HAP-1 (cell line): ENCODE measurements at places on chromosomes 7 and 10.

GRCh38 chr10:112215342-112215774, 31.8 kb upstream of the GPAM start:
- no peak for DNase-seq

DNA sequence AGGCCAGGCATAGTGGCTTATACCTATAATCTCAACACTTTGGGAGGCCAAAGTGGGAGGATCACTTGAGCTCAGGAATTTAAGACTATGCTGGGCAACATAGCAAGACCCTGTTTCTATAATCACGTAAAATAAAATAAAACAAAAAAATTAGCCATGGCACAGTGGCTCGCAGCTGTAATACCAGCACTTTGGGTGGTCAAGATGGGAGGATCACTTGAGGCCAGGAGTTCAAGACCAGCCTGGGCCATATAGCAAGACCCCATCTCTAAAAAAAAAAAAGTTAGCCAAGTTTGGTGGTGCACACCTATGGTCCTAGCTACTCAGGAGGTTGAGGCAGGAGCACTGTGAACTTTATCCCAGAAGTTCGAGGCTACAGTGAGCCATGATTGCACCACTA, 30.9 kb downstream of the DNA2 start:
- no peak for DNase-seq

DNA sequence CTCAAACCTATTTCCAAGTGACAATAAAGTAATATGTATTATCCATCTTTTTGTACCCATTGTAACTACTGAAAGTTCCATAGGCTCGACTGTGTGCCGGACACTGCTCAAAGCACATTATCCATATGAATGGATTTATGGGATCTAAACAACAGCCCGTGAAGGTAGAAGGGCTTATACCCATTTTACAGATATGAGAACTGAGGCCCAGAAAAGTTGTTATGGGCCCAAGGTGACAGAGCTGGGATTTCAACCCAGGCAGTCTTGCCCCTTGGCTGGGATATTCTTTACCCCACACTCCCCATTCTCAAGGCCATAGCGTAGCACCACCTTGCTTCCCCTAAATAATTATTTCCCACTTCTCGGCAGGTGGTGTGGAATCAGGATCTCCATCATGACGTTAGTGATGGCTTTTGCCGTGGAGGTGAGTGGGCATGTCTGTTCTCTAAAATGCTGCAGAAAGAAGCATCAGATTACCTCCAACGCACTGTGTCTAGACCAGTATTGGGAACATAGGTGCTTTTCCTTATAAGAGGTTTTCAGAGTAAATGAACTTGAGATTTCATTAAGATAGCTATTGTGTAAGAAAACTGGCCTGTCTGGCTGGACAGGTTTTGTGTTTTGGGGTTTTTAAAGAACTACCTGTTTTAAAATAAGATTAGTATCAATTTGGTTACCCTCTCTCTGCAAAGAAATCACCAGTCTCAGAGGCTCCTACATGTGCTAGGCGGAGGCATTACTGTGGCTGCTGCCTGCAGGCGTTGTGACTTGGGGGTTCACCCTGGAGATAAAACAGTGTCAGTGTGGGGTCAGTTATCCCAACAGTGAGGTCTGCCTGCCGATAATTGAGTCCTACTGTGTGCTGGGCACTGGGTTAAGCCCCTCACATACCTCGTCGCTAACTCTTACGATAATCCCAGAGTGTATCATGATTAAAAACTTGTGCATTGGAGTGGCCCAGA, 85.1 kb upstream of the SDK1 start:
- no peak for DNase-seq

DNA sequence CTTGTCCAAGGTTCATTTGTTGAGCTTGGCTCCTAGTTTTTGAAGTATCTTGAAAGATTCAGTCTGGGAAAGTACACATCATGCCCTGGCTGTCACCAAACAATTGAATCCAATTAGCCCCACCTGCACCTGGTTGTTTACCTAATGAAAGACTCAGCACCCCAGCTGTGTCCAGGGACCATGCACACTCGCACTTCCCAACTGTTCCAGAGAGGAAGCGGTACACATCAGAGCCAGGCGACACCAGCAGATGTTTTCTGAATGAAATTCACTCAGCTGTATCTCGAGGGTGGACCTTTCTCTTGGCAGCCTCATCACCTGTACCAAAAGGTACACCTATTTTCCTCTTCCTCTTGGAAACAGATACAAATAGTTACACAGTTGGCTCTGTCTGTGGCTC, 216.4 kb upstream of the LRGUK start:
- DNase-seq = no peak

DNA sequence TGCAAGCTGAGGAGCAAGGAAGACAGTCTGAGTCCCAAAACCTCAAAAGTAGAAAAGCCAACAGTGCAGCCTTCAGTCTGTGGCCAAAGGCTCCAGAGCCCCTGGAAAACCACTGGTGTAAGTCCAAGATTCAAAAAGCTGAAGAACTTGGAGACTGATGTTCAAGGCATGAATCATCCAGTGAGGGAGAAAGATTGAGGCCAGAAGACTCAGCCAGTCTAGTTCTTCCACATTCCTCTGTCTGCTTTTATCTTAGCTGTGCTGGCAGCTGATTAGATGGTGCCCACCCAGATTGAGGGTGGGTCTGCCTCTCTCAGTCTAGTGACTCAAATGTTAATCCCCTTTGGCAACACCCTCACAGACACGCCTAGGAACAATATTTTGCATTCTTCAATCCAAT, 20.1 kb upstream of the MDFIC start:
- no peak for DNase-seq

- no peak for DNase-seq
These were observed 52.4 kb upstream of the PRKAR1B start for GRCh38 chr7:779480-779879.

DNA sequence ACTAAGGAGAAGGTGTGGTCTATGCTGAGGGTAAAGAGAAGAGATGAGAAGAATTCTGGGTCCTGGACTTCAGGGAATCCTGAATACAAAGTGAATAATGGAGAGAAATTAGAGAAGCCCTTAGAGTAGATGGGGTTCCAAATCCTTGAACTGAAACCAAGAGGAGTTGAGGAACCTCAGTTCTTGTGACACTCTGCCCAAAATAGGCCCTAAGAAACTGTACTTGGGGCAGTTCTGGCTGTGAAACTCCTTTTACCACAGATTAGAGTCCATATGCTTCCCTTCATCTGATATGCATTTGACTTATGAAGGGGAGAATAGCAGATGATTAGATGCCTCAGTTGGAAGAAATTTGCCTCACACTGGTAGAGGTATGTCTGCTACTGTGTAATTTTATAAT, 19.0 kb downstream of the TES start:
- no peak for DNase-seq

DNA sequence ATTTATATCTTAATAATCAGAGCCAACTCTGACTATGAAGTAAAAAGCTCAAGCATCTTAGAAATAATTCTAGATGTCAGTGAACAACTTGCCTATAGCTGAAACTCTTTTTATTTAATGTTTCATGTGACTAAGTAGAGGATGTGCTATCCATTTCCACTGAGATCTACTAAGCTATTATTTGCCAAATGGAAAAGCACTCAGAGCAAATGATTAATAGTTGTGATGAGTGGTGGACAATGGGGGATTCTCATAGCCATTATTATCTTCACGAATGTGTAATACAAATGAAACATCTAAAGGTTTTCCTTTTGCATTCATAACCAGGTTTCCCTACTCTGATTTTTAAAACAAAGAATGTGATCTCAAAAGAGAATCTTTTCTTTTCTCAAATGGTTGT, 126.6 kb upstream of the GNAI1 start:
- DNase-seq = no peak
